ENCODE measurements at places on chromosomes 6 and 20.

DNA sequence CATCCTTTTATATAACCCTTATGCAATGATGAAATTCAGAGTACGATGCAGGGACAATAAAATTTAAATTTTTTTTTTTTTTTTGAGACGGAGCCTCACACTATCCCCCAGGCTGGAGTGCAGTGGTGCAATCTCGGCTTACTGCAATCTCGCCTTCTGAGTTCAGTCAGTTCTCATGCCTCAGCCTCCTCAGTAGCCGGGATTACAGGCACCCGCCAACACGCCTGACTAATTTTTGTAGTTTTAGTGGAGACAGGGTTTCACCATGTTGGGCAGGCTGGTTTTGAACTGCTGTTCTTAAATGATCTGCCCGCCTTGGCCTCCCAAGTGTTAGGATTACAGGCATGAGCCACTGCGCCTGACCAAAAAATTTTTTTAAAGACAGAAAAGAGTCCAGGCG lies 15.2 kb downstream of the MTO1 start:
- no peak for DNase-seq

GRCh38 chr20:56166781-56167465 lies 81.6 kb upstream of the MC3R start:
- DNase-seq = no peak

DNA sequence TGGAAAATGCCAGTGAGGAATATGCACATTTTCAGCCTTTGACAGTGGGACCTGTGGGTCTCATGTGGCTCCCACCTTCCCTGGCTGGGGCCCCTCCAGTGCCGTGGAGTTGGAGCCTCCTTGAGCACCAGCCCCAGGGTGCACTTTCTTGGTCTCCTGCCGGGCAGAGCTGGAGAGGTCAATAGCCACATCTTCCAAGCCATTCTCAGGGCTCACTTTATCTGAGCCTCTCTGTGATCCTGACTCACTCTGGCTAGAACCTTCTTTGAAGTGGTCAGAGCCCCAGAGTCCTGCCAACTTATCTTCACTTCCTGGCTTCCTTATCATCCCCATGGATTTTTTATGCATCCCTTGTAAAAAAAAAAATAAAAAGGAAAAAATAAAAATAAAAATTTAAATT lies 5.7 kb downstream of the VSX1 start:
- DNase-seq = no peak

DNA sequence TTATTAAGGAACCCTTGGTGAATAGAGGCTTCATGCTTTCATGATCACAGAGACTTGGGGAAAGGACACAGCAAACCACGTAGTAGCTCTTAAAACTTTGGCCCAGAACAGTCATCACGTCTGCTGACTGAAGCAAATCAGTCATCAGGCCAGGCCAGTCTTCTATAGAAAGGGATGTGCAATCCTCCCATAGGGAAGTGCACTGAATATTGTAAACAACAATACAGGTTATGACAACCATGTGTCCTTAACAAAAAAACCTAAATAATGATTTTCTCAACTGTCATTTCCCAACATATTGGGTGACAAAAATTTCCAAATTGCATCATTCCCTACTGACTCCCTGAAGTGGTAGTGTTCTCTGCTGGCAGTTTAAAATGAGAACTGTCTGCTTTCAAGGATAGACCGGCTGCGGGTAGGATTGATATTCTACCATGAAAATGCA lies 388.2 kb upstream of the CITED2 start:
- no peak for DNase-seq

GRCh38 chr6:11605507-11605905 lies 68.0 kb downstream of the TMEM170B start:
- DNase-seq = no peak

DNA sequence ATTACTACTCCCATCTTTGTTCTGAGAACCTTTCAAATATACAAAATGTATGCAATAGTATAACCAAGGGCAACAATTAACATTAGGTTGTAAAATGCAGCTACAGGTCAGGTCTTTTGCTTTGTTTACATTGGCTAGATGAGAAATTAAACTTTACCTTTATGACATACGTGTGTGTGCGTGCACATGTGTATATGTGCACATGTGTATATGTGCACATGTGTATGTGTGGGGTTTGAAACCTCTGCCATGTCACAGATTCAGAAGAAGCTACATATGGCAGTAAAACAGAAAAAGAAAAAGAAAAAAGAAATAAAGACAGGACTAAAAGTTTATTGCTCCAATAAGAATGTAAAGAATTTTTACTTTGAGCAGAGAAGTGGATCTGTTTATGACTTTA lies 40.6 kb downstream of the BLOC1S5 start:
- DNase-seq = no peak

DNA sequence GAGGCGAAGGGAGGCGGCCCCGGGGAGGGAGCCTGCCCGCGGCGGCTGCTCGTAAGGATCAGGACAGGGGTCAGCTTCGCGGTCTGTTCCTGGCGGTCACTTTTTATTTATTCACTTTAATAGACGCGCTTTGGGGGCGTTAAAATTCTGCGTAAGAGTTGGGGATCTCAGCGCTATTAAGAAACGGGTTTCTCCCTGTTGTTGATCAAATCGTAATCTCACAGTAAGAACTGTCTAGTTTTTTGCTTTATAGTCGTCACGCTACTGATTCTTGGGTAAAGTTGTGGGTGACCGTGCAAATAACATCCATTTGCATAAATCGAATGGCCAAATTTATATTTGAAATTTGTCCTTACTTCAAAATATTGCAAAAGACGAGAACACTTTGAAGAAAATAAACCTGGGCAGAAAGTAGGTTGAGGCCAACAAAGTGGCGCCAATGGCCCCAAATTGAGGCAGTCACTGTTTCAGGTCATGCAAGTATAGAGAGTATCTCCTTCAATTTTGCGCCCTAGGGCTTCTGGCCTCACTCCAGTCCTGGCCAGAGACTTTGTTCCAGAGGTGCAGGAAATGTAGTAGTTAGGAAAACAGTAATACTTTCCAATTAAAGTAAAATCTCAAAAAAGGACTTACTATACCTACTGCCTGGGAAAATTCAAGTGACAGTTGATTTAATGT lies 963 bp upstream of the RMND1 start:
- DNase-seq = no peak

GRCh38 chr20:37310951-37311350 lies 21.5 kb downstream of the MANBAL start:
- no peak for DNase-seq

DNA sequence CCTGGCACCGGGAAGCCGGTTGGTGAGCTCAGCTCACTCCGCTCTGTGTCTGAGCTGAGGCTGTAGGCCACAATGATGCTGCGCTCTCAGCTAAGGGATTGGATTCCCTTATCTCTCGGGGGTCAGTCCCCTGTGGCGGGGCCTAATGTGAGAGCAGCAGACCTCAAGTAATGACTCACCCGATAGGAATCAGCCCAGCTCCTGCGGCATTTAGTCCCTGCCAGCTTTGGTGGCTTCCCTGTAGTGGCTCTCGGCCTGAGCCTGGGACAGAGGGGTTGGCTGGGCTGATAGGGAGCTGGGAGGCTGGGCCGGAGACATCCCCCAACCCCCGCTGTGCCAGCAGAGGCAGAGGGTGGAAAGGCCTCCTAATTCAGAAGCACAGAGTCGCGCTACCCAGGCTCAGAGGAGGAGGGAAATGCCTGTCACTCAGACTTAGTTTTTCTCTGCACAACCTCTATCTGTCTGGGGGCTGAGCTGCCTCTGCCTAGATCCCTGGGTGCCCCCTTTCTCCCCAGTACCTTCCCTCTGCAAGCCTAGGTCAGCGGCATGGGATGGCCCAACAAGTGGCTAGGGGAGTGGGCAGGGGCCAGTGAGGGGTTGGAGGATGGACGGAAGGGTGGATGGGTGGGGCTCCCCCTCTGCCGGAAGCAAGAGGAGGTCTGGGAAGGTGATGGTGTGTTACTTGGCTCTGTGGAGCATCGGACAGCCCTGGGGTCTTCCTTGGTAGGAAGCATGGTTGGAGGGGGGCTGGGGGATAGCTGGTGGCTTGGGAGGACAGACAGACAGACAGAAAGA lies 92.2 kb downstream of the CDH22 start:
- no peak for DNase-seq

DNA sequence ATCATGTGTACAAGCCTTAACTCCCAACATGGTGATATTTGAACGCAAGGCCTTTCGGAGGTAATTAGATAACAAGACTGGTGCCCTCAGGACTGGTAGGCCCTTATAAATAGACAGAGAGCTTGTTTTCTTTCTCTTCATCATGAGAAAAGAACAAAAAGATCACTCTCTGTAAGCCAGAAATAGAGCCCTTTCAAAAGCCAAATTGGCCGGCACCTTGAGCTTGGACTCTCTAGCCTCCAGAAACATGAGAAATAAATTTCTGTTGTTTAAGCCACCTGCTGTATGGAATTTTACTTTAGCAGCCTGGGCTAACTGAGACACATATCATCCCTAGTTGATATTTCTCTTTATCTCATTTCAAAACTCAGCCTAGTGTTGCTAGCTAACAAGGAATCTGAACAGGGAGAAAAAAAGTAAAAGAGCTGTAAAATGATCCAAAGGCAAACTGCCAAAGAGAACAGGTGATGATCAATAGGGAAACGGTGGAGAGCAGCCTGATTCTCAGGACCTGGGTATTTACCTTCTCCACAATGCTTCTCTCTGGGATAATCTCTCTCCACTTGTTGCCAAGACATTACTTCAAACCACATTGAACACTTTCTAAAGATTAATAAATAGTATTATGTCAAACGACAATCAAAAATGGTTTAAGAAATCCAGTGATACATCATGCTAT lies 6.1 kb downstream of the COL21A1 start:
- DNase-seq = no peak

GRCh38 chr6:24856246-24856599 lies 57.5 kb upstream of the ARMH2 start:
- no peak for DNase-seq

GRCh38 chr6:157453978-157454377 lies 73.0 kb downstream of the ZDHHC14 start:
- DNase-seq = no peak

DNA sequence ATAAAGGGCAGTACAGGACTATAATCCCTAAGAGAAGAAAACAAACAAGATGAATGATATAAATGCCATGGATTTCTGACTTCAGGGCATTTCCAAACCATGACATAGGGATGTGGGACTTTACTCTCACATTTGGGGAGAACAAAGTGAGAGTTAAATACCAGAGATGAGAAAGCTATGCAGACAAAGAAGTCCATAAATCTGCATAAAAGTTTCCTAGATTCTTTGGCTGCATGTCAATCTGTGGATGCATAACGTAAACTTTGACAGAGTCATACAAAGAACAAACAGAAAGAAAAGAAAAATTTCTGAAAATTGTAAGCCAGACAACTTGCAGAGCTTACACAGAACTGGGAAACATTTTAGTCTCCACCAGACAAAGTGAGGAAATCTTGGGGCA lies 11.7 kb downstream of the EPM2A start:
- no peak for DNase-seq

GRCh38 chr6:85690071-85690470 lies 47.4 kb upstream of the SYNCRIP start:
- no peak for DNase-seq

DNA sequence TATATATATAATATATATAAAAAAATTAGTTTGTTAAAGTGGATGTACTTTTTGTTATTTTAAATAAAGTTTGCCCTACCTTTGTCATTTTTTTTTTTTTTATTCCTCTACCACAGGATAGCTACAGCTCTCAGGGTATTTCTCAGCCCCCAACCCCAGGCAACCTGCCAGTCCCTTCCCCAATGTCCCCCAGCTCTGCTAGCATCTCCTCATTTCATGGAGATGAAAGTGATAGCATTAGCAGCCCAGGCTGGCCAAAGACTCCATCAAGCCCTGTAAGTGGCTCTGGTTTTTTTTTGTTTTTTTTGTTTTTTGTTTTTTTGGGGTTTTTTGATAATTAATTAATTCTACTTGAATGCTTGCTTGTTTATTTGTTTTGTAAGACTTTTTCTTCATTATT lies 148.6 kb downstream of the TMEM242 start:
- DNase-seq = no peak

- no peak for DNase-seq
These were observed 42.1 kb downstream of the DAAM2 start for GRCh38 chr6:39834278-39834677.

DNA sequence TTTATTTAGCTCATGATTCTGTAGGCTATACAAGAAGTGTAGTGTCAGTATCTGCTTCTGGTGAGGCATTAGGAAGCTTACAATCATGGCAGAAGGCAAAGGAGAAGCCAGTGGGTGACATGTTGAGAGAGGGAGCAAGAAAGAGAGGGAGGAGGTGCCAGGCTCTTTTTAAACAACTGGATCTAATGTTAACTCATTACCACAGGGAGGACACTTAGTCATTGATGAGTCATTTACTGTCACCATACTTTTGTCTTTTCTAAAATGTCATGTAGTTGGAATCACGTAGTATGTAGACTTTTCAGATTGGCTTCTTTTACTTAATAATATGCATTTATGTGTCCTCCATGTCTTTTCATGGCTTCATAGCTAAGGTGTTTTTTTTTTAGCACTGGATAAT lies 58.1 kb downstream of the NUS1 start:
- no peak for DNase-seq

- DNase-seq = no peak
These were observed 40.8 kb downstream of the ELMO2 start for GRCh38 chr20:46365487-46366220.

- no peak for DNase-seq
These were observed 54.9 kb upstream of the ARHGAP18 start for GRCh38 chr6:129764761-129765407.

Measured in HFF-Myc (cell line).